Large intestine (tissue), 12 donors: ENCODE measurements at places on chromosomes 5 and 9. TPM values are rescaled to one million over a fixed set of nuclear protein-coding genes. Genes with fewer than 3 reads are reported as not detected.

Gene IL3
- polyA plus RNA-seq: not detected

Gene TMEM215
- 0.06 TPM for polyA plus RNA-seq

Gene GPR151
- 0.04 TPM for polyA plus RNA-seq

Gene CDC23
- 35.7 TPM for polyA plus RNA-seq

Gene RMRP
- not detected for polyA plus RNA-seq

Gene SLC24A2
- polyA plus RNA-seq: 0.03 TPM

Gene MARCOL
- not detected for polyA plus RNA-seq

Gene RANBP3L
- 0.60 TPM for polyA plus RNA-seq

Gene TNFSF15
- polyA plus RNA-seq: 10.2 TPM

Gene SFXN1
- polyA plus RNA-seq: 35.2 TPM

Gene CD14
- polyA plus RNA-seq: 13.2 TPM
